HepG2 (cell line): ENCODE measurements at places on chromosomes 5 and 9.
A peak's percentile ranks its signal among the peaks of the same experiment; 100 is the strongest.

GRCh38 chr9:5876711-5877110 is 14.0 kb upstream of the MLANA start:
- no peak for DNase-seq

- DNase-seq: no peak
These were observed 23.1 kb downstream of the SLC25A25 start for GRCh38 chr9:128091144-128091543.

GRCh38 chr5:111463311-111463710 is 49.0 kb downstream of the STARD4 start:
- DNase-seq: no peak

DNA sequence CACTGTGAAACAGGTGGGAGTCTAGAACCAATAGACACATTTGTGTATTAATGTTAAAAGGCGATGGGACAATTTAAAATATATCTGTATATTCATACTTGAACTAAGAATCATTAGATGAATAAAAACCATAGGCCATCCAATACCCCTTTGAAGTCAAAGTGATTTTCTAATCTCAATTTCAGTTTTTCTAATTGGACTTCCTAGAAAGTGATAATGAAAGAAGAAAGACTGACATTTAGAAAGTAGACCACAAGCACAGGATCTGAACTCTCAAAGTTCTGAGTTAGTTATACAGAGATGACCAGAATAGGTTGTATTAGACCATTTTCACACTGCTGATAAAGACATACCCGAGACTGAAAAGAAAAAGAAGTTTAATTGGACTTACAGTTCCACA is 412.8 kb upstream of the PIK3R1 start:
- no peak for DNase-seq

- no peak for DNase-seq
These were observed 179.7 kb upstream of the ISL1 start for GRCh38 chr5:51203598-51203997.

DNA sequence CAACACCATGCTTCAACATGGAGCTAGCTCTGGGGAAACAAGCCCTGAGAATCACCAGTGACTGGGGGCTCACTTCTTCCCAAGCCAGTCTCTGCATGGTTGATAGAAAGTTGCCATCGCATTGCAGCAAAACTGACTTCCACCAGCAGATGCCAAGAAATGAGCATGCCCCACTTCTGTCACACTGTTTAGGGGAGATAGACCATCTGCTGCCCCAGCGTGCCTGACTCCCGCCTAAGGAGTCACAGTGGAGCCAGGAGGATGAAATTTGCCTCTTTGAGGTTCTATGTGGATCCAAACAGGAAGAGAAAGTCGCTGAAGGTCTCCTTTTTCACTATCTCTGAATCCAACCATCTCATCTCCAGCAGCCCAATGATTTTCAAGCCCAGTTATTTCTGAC is 116.7 kb upstream of the SLIT3 start:
- no peak for DNase-seq

- DNase-seq: no peak
These were observed 717.8 kb downstream of the CDH18 start for GRCh38 chr5:19270153-19270552.

- peak; percentile 84 for DNase-seq
These were observed 38.9 kb downstream of the SLC35D2 start for GRCh38 chr9:96344458-96345180.

DNA sequence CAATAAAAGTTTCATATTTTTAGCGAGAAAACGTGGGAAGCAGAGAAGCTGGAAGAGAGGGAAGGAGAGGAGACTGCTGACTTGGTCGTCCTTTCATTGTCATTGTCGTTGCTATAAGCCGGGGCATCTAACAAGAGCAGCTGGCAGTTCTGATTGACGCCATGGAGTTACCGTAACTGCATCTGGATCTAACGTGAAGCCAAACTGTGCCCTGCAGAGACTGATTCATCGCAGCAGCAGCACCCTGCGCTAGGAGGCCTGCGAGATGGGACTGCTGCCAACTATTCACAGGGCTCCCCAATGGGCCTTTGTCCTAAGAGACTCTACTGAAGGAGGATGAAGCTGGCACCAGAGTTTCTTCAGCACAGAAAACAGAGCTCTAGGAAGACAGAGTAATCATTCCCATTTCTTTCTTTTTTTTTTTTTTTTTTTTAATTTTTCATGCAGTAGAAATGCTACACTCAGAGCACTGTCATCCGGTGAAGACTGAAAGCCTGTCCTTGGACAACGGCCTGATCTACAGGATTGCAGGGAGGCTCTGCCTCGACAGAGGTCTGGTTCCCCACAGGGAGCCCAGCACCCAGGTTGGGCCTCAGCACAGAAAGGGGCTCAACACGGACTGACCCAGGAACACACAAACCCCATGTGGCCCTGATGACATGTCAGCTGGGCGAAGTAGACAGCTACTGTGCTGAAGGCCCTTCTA is 47.8 kb downstream of the RETREG1 start:
- DNase-seq: no peak

DNA sequence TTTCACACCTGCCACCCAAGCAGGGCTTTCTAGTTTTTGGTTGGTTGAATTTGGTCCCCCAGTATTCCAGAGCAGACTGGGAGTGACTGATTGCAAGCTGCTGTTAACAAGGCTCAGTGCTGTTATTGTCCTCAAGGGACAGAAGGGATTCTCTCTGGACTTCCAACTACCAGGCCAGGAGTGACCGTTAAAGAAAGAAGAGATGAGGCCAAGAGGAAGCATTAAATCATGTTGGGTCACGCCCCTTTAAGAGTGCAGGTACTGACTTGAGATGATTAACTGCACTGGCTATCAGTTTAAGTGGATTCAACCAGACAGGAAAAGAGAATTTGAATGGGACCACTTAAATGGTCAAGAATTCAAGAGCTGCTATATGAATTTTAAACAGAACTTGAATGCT is 220.8 kb upstream of the PCSK5 start:
- no peak for DNase-seq

GRCh38 chr5:90307782-90308181 is 101.8 kb downstream of the CETN3 start:
- DNase-seq: no peak

- DNase-seq: no peak
These were observed 369.8 kb downstream of the CSNK1G3 start for GRCh38 chr5:123881759-123882244.

DNA sequence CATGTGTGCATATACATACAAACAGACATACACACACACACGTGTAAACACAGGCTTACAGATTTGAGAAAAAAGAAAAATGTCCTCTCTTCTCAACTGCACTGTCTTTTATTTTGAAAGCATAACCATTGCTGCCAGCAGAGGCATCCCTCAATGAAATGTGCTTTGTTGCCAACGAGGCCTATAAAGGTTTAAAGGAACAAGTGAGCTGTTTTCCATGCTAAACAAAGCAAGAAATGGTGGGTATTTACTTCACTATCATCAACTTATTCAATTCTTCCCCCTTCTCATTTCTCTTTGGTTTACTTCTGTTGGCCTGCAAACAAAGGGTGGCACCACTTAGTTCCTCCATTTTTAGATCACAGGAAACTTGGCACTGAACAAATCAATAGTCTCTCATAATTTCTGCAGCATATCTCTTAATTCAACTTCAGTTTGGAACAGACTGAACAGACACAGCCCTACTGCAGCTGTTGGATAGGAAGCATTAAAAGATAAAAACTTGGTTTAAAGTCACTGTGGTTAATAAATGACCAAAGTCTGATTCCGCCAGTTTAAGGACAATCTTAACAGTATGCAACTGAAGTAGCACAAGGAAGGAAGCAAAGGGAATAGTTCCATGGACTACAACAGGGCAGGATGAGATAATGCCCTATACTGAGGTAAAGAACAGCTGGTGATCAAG is 21.7 kb downstream of the TTC33 start:
- no peak for DNase-seq

- no peak for DNase-seq
These were observed 3.5 kb upstream of the CNTFR start for GRCh38 chr9:34592895-34593601.

GRCh38 chr5:123155446-123155960 is 66.5 kb downstream of the PRDM6 start:
- no peak for DNase-seq

- DNase-seq: no peak
These were observed at the start of gene DOK3 for GRCh38 chr5:177509381-177509951. Gene DOK3, minus strand, starts transcription at chr5:177509826. Its CDS starts 286 bp downstream, at chr5:177509540.

DNA sequence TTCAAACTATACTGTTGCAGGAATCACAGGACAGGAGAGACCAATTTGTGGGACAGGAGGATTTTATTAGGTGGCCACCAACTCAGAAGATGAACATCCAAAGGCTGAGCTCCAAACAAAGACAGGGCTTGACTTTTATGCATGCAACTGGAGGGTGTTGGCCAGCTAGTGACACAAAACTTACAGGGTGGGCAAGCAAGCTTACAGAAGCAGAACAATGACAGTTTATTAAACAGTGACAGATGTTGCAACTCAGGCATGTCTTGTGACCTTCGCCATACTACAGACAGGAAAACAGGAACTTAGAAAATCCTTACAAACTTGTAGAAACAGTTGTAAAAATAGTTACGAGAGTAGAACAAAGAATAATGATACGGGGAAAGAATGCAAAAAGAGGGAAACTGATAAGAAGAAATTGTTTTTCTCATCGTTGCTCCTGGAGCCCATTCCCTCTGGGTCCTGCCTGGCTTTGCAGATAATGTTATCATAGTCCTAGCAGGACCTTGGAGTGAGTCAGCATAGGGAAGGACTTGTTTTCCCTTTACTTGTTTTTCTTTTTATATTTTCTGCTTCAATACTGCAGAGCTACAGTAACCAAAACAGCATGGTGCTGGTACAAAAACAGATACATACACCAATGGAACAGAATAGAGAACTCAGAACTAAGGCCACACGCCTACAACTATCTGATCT is 2083.0 kb upstream of the ACO1 start:
- no peak for DNase-seq
